GM18507 (cell line): ENCODE measurements at places on chromosomes 7 and 10.

- DNase-seq, result no peak
These were observed 57.2 kb upstream of the PITRM1 start for GRCh38 chr10:3229815-3230214.

DNA sequence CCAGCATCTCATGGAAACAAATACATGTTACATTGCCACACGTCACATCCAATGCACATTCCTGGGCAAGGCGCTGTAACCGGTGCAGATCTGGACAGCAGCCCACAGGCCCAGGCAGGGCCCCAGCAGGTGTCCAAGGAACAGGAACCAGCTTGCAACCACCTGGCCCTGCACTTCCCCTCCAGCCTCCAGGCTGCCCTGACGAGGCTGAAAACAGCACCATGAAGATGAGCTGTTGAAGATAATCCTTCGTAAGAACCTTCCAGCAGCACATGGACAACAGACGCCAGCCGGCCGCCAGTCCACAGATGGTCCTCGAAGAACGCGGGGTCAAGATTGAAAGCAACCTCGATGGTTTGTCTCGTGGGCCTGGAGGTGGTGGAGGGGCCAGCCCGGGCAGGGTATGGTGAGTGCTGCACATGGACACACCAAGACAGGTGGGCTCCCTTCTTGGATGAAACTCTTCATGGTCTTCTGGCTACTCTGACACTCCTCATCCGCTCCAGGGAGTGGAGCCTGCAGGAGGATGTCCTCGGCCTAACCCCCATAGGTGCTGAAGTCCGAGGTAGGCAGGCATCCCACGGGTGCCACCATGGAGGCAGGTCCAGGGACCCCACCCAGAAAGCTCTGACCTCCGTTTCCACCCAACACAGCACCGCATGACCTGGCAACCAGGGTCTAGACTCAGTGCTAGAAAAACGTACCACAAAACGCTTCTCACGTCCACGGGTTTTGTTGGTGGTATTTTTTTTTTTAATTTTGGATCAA, 22.9 kb downstream of the PDGFA start:
- no peak for DNase-seq

DNA sequence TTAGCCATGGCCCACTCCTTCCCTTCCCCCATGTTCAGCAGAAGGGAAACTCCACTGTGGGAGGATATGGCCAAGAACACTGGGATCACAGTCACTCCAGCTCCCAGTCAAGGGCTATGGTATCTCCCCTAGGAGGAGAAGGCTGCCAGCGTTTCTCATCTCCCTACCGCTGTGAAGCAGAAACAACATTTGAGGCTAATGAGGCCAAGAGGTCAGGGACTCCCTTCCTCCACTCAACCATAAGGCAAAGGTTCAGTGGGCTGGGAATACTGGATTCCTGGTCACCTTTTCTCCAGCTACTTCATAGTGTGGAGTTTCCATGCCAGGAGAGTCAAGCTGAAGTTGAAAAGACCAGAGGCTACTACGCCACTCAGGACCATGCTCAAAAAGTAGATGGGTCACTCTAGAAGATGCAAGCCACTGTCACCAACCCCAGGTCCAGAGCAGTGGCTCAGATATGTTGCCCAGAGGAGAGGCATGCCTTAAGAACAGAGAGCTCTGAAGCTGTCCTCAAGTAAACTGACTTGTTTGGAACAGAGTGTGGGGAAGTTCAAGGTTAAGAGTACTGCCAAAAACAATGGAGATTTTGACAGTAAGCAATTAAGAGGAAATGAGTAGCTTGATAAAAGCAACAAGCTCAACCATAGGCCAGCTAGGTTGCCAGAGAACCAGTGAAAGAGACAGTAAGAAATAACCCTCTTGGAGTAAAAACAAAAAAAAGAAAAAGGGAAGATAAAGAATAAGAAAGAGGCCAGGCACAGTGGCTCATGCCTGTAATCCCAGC, 3.8 kb upstream of the TMEM140 start:
- no peak for DNase-seq

DNA sequence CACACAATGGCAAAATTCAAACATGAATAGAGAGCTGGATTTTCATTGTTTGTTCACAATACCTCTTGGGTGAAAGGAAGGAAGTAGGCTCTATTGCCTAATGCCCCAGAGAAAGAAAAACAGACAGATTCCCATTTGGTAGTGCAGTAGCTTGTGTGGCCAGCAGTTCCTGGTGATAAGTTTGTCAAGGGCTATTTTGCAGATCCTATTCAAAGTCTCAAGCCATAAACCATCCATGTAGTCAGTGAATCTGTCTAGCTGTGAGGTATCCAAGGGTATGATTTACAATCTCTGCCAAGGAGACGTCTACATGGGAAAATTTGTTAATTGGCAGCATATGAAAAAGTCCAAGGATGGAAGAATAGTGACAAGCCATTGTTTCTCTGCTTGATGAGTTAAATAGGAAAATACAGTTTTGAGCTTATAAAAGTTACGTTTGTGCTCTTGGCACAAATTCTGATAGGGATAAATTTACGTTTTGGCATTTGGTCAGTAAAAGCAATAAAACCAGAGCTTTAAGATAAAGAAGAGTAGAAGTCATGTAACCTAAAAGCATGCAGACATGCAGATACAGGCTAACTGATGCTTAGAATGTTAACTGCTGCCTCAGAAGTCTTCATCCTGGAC, 269.1 kb downstream of the GATA3 start:
- DNase-seq, result no peak

DNA sequence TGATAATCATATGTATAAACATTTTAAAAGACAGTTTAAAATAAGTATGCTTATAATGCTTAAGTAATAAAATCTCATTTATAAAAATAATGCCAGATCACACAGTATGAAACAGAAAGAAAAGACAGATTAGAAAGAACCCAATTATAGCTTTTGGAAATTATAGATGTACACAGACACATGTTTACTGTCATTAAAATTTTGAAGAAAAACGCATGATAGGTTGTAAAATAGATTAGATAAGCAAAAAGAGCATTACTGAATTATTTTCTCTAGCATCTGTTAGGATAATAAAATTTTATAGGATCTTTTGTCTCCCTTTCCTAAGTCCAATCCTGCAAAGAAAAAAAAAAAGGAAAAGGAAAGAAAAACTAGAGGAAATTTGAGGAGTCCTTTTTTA, 1107.3 kb upstream of the LRRN3 start:
- no peak for DNase-seq

DNA sequence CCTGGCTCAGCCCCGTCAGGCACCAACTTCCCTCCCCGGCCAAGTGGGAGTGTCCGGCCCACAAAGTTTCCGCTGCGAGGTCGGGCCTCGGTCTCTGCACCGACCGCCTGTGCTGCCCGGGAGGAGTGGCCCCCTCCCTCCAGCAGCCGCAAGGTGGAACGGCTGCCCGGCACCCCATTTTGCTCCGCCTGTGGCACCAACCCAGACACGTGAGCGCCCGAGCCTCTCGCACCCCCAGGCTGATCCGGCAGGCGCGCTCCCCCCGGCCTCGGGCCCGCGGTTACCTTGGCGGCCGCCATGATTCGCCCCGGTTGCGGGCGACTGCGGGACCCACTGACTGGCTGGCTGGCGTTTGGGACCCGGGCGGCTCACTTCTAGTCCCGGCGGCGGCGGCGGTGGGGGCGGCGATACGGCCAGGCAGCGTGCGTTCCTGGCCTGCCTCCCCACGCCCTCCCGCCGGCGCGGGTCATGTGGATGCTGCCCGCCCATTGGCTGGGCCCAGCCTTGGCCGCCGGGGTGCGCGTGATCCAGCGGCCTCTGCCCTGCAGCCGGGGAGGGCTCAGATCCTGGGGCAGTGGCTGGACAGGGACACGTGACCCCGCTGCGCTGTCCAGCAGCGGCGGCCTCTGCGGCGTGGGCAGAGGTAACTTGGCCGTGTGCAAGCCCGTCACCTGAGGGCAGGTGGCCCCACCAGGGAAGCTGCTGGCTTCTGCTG, at the start of gene SLC25A13:
TSS of gene SLC25A13 (minus strand) at position 441 of the 715 bp plus-strand sequence. CDS start at position 299, 142 bp downstream.
- DNase-seq, result peak; percentile 81

DNA sequence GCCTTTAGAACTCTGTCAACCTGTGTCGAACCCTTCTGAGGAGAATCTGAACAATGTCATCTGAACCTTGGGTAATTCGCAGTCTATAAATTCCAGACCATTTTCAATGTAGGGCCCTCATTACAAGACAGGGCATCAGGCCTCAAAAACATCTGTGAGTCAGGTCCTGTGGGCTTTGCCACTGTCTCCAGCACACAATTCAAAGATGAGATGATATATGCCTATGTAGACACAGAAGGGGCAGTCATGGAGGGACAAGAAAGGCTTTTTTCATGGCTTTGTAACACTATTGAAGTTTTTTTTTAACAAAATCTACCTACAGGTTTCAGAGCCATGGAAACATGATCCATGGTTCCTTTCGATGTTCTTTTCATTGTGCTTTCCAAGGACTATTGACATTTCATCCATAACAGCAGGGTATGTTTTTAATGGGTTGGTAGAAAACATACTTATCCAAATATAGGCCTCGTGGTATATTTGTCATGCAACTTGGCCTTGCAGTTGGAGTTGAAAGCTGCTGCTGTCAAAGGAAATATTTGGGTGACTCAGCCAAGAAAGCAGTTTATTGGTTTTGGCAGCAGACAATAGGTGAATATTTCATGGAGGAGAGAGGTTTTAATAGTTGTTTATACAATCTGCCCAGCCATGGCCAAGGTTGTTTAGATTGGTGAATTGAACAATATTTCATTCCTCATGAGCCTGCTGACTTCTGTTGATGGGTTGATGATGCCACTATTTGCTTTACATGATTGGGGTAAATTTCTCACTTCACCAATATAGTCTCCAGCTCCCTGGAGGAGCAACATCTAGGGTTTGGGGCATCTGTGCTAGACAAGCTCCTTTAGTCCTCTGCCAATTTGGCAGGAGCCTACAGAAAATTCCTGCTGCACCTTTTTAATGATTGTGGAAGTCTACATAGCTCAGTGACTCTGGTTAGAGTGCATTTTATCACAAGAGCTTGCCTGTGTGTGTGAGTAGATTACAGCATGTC, 158.4 kb upstream of the TMEM72 start:
- no peak for DNase-seq

GRCh38 chr7:123569352-123570010, 11.9 kb upstream of the NDUFA5 start:
- DNase-seq, result no peak

DNA sequence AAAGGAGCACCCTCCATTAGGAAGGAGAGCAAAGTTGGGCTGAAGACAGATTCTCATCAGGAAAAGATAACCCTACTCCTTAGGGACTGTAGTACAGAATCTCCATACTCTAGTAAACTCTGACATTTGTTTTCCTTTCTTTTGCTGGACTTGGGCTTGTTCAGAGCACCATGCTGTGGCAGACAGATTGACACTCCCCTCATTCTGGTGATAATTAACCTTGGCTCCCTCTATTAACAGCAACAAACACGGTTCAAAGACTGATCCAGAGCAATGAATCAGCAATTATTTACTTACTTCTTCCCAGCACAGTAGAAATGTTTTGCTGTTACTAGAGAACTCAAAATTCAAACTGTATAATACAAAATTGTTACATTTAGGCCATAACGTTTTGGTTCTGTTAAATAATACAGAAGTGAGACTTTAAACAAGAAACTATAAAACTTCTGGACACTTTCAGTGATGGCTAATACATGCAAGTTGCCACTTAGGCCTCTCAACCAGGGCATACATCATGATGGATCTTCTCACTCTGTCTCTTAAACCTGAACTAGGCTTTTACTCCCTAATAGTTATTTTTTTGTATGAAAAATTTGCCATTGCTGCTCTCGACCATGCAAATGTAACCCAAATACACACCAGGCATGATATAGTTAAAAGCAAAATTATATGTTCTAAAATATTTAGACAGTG, 639.0 kb downstream of the IPMK start:
- DNase-seq, result no peak

GRCh38 chr10:93566435-93567276, at the start of gene FFAR4:
TSS of gene FFAR4 (plus strand) at chr10:93566665. CDS start at chr10:93566721, 56 bp downstream.
- DNase-seq, result no peak

GRCh38 chr10:61066661-61067344, 122.8 kb upstream of the RHOBTB1 start:
- no peak for DNase-seq

- DNase-seq, result no peak
These were observed 223.2 kb upstream of the COBL start for GRCh38 chr7:51539840-51540239.

DNA sequence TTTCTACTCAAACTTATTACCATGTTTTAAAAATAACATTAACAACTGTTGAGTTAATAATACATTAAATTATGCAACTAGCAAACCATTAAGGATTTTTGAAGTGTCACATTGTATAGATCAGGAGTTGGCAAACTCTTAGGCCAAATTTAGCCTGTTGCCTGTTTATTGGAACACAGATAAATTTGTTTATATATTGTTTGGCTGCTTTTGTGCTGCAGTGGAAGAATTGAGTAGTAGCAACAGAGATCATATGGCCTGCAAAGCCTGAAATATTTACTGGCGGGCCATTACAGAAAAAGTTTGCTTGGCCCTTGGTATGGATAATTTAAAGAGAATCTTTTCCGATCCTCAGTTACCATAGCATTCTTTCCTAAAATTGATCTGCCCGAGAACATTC, 50.7 kb upstream of the TMEM236 start:
- DNase-seq, result no peak

- no peak for DNase-seq
These were observed 74.9 kb downstream of the RSU1 start for GRCh38 chr10:16742165-16742960.

DNA sequence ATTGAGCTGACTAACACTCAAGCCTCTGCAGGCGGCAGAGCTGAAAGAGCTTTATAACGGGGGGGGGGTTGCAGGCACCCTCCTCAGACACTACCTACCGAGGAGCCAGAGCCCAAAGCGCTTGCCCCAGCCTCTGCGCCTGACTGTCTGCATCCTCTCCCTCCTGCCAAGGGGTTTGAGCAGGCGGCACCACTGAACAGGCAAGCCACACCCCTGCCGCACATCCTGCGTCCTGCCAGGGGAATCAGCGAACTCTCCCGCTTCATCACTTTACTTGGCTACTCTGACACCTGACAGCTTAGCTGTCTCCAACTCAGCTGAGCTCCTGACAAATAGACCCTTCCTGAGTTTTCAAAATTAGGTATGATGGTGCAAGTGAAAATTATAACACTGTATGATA, 432.6 kb upstream of the ANKRD30A start:
- DNase-seq, result no peak

DNA sequence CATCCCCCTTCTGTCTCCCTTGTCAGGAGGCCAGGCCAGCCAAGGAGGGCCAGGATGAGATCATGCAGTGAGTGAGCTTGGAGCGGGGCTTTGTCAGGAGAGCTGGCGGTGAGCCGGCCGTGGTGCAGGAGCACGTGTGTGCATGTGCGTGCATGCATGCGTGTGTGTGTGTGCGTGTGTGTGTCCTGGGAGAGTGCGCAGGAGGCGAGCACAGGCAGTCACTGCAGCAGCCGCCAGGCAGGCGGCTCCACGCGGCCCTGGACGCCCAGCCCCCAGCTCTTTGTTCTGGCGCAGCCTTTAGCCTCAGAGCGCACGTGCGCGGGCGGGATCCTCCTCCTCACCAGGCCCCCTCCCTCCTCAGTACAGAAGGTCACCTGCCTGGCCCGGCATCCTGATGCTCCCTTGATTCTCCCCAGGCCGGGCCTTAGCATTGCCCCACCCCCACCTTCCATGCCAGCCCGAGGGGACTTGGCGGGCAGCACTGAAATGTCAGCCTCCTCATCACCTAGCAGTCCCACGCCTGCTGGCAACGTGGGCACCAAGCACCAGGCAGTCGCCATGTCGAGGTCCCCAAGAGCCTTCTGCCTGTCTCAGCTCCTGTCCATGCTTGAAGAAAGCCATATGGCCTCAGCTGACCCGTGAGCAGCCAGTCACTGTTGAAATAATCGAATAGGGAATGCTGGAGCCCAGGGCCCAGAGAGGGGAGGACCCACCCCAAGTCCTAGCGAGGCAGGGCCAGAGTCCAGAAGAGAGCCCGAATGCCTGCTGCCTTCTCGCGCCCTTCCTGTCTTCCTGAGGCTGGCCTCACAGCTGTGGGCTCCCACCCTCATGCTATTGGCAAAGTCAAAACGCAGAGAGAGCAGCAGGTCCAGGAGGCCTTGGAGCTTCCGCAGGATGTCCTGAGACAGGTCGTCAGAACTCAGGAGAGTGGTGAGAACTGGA, 125.9 kb upstream of the PPIF start:
- no peak for DNase-seq
